ENCODE measurements at places on chromosomes 1 and 21.

- no peak for DNase-seq
Measured at GRCh38 chr1:30534551-30534940, 188.8 kb downstream of the MATN1 start.

DNA sequence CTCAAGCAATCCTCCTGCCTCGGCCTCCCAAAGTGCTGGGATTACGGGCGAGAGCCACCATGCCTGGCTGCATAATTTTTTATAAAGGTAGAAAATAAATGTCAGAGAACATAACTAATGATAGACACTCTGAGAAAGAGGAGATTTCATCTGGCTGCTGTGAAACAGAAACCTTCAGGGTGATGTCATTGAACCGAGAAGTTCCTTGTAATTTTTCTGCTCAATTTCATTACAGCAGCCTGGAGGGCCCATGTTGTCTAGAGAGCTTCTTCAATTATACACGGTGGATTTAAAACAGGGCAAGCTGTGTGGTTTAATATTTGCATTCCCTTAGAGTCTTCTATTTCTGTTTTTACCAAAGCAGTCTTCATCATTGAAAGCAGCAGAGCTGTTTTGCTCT is 64.3 kb upstream of the MORC3 start:
- DNase-seq: no peak

DNA sequence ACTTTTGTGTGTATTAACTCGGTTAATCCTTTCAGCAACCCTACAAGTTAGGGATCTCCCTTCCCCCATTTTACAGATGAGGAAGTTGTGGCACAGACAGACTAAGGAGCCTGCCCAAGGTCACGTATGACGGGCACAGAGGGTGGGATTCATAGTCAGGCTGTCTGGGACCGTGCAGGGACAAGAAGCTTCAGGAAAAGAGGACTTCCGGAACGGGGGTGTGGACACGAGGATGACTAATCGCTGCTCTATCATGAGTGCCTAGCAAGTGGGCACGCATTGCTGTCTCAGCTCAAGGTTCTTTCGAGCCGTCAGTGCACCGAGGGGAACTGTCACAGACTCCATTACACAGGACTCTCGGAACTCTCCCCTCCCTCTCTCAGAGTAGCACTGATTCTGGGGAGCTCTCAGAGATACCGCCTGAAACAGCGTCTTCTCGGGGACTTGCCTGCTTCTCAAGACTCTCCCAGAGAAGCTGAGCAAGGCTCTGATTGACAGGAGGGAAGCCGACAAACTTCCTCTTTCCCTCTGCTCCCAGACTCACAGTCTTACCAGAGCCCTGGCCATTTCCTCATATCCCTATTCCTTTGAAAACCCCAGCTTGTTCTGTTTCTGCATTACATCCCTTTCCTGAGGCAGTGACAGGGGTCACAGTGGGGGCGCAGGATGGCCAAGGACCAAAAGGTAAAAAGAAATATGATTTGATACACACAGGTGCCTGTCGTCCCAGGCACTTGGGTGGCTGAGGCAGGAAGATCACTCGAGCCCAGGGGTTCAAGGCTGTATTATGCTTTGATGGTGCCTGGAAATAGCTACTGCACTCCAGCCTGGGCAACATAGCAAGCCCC is 14.4 kb downstream of the FHAD1 start:
- no peak for DNase-seq

GRCh38 chr1:178101266-178101630 is 7.3 kb downstream of the RASAL2 start:
- no peak for DNase-seq

DNA sequence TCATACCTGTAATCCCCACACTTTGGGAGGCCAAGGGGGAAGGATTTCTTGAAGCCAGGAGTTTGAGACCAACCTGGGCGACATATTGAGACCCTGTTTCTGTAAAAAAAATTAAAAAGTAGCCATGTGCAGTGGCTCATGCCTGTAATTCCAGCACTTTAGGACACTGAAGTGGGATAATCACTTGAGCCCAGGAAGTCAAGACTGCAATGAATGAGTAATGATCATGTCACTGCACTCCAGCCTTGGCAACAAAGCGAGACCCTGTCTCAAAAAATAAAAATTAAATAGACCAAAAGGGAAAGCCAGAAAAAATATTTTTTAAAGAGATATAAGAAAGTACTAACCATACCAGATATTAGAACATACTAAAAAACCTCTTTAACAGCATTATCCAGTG is 44.7 kb upstream of the LYPLAL1 start:
- no peak for DNase-seq

DNA sequence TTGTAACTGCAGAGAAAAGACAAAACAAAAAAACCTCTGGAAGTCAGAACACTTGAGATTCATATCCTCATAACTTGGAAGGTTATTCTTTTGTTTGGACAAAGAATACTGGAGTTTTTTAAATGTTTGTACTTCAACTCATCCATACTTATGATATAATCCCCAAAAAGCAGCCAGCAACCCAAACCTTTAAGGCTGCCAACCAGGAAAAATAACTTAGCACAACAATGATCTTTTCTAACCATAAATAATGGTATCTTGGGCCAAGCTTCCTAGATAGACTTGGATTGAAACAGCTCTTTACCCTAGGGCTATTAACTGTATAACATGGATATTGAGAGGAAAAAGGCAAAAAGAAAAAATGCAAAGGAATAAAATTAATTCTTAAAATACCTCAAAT is 335.1 kb downstream of the LTN1 start:
- no peak for DNase-seq

DNA sequence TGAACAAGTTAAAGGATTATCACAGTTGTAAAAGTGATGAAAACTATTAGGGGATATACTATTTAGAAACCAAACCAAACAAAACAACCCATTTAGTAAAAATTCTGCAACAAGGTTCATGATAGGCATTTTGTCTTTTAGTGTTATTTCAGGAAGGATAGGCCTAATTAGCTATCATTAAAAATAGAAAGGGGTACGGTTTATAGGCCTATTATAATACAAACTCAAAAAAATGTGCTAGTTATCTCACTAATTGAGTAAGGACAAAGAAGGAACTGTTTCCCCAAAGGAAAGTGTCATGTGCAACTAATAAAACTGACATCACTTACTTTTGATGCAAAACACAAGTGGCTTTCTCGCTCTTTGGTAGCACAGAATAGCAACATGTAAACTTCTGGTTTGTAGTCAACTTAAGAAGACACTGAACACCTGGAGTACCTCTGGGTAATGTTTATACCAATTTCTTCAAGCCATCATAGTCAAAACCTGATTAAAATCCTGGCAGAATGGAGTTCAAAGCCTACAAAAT is 28.5 kb downstream of the SLC16A1 start:
- DNase-seq: no peak

- DNase-seq: no peak
Measured at GRCh38 chr1:56120021-56120420, 459.3 kb downstream of the PLPP3 start.

DNA sequence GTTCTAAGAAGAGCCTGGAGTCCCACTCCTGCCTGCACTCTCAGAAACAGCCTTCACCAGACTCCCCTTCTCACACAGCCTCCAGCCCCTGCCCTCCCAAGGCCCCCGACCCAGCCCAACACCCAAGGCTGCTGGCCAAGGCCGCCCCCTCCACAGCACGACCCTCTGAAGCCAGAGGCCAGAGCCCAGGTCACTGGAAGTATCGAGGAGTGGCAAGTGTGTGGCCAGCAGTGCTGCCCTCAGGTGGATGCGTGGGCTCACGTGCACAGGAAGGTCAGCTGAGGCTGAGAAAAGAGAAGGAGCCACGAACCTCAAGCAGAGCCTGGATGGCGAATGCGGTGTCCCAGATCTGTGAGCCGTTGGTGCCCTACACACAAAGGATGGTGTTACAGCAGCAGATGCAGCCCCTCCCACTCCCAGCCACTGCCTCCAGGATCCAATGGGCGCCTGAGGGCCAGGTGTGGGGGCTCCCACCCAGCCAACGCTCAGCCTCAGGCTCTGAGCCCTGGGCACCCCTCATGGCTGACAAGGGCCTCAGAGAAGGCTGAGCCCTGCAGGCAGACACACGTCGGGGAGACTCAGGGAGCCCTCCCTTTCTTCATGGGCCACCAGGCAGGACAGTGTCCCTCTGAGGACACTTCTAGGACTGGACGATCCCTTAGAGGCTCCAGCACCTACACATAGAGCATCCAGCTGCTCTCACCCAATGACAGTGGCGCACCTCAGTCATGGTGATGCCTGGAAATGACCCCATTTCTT is 18.0 kb downstream of the LSS start:
- no peak for DNase-seq
